ENCODE measurements at places on chromosomes 2 and 18.

- no peak for DNase-seq
These were observed 19.4 kb upstream of the SELENOI start for GRCh38 chr2:26326514-26326913.

- peak; percentile 37 for DNase-seq
These were observed 14.3 kb downstream of the DSG2 start for GRCh38 chr18:31512203-31512764.

GRCh38 chr2:39875182-39875913 is 96.3 kb upstream of the THUMPD2 start:
- DNase-seq = peak; percentile 77

DNA sequence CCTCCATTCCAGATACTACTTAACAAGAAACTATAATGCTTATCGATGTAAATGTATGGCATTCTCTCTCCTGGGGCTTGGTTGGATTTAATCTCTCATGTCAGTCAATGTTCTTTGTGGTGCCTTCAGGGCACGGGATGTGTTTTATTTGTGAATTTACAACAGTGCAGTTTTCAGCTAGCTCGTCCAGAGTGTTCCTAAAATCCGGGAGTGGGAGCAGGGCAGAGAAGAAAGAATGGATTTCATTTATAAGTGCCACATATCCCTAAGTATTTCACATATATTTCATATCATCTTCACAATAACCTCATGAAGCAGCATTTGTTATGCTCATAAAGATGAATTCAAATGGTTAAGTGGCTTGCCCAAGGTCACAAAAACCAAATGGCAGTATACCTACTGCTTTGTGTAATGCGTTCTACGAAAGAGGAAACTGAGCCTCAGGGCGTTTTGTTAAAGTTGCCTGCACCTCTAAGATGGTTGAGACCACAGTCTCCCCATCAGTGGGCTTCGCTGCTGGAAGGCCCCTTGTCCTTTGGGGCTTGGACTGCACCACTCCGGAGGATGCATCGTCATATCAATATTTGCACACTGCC is 134.7 kb upstream of the MGAT5 start:
- no peak for DNase-seq

GRCh38 chr2:235588750-235589149 is 94.9 kb downstream of the AGAP1 start:
- no peak for DNase-seq

DNA sequence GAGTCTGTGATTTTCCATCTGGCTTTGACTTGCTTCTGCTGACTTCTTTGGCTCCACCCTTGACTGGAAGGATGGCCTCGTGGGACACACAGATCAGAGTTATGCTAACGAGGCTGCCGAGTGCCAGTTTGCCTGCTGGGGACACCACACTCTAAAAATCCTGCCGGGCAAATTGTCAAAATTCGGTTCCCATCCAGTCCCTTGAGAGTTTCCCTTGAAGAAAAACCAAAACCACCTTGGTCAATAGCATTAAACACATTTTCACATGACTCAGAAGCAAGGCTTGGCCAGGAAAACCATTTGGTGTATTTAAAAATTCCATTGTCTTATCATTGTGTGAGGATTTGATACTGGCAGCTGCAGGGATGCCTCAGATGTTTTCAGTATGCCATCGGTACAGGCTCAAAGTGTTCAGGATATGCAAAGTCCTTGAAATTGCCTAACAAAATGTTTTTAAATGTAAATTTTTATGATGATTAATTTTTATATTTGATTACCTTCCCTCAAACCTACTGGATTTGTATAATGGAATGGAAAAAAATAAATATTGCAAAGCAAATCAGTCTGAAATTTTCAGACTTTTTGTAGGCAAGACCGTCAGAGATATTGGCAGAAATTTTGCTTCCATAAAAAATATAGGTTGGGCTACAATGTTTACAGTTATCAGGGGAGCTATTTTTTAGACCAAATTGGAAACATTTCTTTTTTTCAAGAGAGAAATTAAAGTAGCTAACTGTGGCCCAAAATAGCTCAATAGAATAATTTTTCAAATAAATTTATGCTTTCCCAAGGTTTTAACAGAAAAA is 41.6 kb downstream of the KCNE4 start:
- peak; percentile 64 for DNase-seq

- DNase-seq = no peak
These were observed 113.8 kb downstream of the ARHGAP28 start for GRCh38 chr18:6843308-6843707.

All from fibroblast of skin of left quadriceps (primary cell).